ENCODE measurements at places on chromosomes 7 and 10. TPM values are rescaled to one million over a fixed set of nuclear protein-coding genes. Genes with fewer than 3 reads are reported as not detected.

The CD36 gene
- total RNA-seq, result 2.5 TPM

The LMBR1 gene
- 51.2 TPM for total RNA-seq

The LAMB1 gene
- 478 TPM for total RNA-seq

The CRTAC1 gene
- total RNA-seq, result not detected

The PPP1R17 gene
- not detected for total RNA-seq

The FBXL13 gene
- 0.99 TPM for total RNA-seq

The TMEM213 gene
- total RNA-seq, result not detected

The ARHGAP22 gene
- total RNA-seq, result 70.8 TPM

The HELLS gene
- 5.8 TPM for total RNA-seq

The RPEL1 gene
- total RNA-seq, result under 0.01 TPM

The PRPS1L1 gene
- total RNA-seq, result not detected

The UNCX gene
- not detected for total RNA-seq

The CDC14C gene
- 0.17 TPM for total RNA-seq

The CYP3A7 gene
- total RNA-seq, result 0.33 TPM

The KCNIP2 gene
- total RNA-seq, result 0.66 TPM

The TRPV5 gene
- total RNA-seq, result not detected

The CALD1 gene
- total RNA-seq, result 232 TPM

The RET gene
- 1.6 TPM for total RNA-seq

The DKK1 gene
- total RNA-seq, result 71.0 TPM

The SHH gene
- under 0.01 TPM for total RNA-seq

The KLF14 gene
- under 0.01 TPM for total RNA-seq

The STAM gene
- 28.4 TPM for total RNA-seq

The SEMA3C gene
- 163 TPM for total RNA-seq

The LYZL2 gene
- total RNA-seq, result not detected

The MMP21 gene
- total RNA-seq, result not detected

The TMEM26 gene
- total RNA-seq, result 2.8 TPM

The PUS7 gene
- 20.4 TPM for total RNA-seq

The ZNF777 gene
- 7.4 TPM for total RNA-seq

The ATOH7 gene
- total RNA-seq, result not detected

The PPP1R3C gene
- total RNA-seq, result 200 TPM

The DOCK4 gene
- 29.5 TPM for total RNA-seq

The OPN4 gene
- not detected for total RNA-seq

The KCP gene
- total RNA-seq, result 0.66 TPM

The STX1A gene
- total RNA-seq, result 16.3 TPM

Data from smooth muscle cell of trachea (primary cell).